ENCODE measurements at places on chromosomes 5 and 9. TPM values are rescaled to one million over a fixed set of nuclear protein-coding genes. Genes with fewer than 3 reads are reported as not detected.

The CTNND2 gene
- total RNA-seq, result not detected

The TOR2A gene
- total RNA-seq, result 2.9 TPM

The OGN gene
- total RNA-seq, result not detected

The CARTPT gene
- not detected for total RNA-seq

The GDNF gene
- total RNA-seq, result 3.7 TPM

The RETREG1 gene
- 0.22 TPM for total RNA-seq

The MSANTD3 gene
- total RNA-seq, result 59.3 TPM

The MSX2 gene
- 2.4 TPM for total RNA-seq

The MYOT gene
- total RNA-seq, result not detected

The CTNNAL1 gene
- total RNA-seq, result 97.9 TPM

The CER1 gene
- not detected for total RNA-seq

The F2R gene
- 5.3 TPM for total RNA-seq

The RASEF gene
- 0.11 TPM for total RNA-seq

The SPINK4 gene
- not detected for total RNA-seq

The GCNT4 gene
- total RNA-seq, result 2.8 TPM

The SECISBP2 gene
- total RNA-seq, result 19.0 TPM

The CNTNAP3 gene
- not detected for total RNA-seq
